ENCODE measurements at places on chromosomes 6 and 20. TPM values are rescaled to one million over a fixed set of nuclear protein-coding genes. Genes with fewer than 3 reads are reported as not detected.
A peak's percentile ranks its signal among the peaks of the same experiment; 100 is the strongest.

EPHA7 gene
- 424 TPM for total RNA-seq

TUBB2B gene
- total RNA-seq, result 67.2 TPM

KHDC1 gene
- total RNA-seq, result 4.5 TPM

GSS gene
- total RNA-seq, result 37.2 TPM

TEAD3 gene
- total RNA-seq, result 44.8 TPM

PPP1R3G gene
- total RNA-seq, result 0.40 TPM

TMEM74B gene
- not detected for total RNA-seq

PRDM13 gene
- total RNA-seq, result not detected

PRSS35 gene
- 24.5 TPM for total RNA-seq

DNA sequence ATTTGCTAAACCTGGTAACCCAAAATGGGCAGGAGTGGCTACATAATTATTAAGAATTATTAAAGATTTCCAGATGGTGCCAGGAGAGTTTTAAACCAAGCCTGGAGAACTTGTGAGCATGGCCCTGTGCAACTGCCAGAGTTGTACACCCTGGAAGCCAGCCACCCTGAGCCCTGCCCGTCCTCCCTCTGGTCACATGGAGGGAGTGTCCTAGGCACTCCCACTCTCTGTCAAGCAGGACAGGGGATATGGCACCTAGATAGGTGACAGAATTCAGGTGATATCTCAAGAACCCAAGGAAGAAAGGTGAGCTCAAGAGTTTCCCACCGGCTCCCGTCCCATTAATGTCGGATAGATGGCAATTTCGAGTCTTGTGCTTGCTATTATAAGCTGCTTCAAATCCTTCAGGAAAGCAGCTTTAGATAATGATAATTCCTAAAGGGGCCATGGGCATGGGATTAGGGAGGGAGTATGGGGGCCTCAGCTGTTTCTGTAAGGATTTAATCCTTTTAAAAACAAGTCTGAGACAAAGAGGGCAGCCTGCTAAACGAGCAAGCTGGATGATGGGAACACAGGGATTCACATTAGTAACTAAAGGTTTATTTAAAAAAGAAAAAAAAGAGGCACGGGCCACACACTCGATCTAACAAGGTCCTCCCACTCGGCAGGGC is 169.1 kb downstream of the BMP7 start:
- peaks cover 31% of the 10 kb centered on the region for H3K27me3 ChIP-seq
- no peak overlapping the region for H3K4me3 ChIP-seq
- no peaks in the 10 kb centered on the region for H3K36me3 ChIP-seq
- no peak overlapping the region for H3K27ac ChIP-seq

DNA sequence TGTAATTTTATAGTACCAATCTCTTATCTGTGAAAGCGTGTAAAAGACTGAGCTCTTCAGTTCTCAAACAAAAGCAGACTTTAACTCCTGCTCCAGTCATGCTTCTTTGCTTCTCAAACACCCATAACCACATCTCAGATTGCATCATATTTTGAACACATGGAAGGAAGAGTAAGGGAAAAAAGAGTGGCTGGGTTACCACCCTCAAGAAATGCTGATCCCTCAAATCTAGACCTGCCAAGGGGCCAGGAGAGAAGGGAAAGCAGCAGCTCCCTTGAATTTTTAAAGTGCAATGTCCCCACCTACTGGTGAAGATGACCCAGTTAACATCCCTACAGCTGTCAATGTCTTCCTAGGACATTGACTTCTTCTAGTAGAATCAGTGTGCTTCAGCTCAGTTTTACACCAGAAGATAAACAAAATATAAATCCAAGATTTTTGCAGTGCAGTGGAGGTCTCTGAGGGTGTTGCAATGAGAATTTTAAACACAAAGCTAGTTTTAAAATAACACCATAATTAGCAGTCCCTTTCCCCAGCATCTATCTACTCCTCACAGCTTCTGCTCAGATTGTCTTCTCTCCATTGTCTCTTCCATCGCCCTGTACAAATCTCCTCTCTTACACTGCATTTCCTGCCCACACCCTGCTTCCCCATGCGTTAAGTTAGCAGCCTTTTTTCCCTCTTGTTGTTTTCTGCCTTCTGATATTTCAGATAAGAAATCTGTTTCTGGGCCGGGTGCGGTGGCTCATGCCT is 22.6 kb upstream of the HLA-DQB2 start:
- H3K27me3 ChIP-seq, result peaks cover 67% of the 10 kb centered on the region
- no peaks in the 10 kb centered on the region for H3K4me1 ChIP-seq
- no peak for DNase-seq

- no peak overlapping the region for H3K4me3 ChIP-seq
- H3K27me3 ChIP-seq, result peaks cover 47% of the 10 kb centered on the region
- no peak overlapping the region for H3K27ac ChIP-seq
- H3K36me3 ChIP-seq, result no peaks in the 10 kb centered on the region
- no peak for DNase-seq
These were observed 6.9 kb upstream of the RSPO3 start for GRCh38 chr6:127111526-127111925.

DNA sequence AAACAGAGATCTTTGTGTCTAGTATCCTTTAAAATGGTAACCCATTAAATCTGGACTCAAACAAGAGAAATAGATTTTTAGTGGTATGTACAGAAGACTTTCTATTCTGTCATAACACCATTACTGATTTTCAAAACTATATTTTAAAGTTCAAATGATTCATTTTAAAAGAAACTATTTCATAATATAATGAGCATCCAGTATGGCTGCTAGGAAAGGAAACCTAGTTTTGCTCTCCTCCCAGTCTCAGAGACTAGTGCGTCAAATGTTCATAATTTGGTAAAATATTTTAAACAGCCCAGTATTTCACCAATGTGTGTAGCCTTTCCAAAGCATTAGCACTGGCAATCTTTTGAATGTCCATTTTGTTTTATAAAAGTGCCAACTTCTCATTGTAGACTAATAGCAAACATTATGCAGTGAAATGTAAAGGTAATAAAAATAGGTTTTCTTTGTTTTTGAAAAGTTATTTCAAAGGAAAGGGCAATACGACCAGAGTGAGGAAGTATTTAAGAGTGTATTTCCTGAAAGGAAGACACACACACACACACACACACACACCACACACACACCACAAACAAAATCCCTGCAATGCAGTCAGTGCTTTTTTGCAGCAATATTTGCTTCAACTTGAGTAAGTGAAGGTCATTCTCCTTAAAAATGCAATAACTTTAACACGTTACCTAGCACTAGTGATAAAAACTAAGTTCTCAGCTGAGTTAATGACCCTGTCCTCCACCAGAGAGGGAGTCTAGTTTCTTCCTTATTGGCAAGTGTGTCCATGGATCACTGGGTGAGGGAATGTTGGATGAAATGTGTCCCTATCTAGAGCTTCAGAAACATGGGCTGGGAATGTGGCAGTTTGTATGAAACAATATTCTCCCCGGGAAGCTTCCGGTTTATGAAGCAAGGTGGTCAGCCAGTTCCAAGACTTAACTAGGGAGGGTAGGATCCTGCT is 4.6 kb downstream of the PPP1R3G start:
- no peak overlapping the region for H3K4me3 ChIP-seq
- no peaks in the 10 kb centered on the region for H3K36me3 ChIP-seq
- no peak overlapping the region for H3K27ac ChIP-seq
- H3K27me3 ChIP-seq, result peaks cover 17% of the 10 kb centered on the region
- no peak for DNase-seq

GRCh38 chr6:114735025-114735735 is 392.4 kb upstream of the HS3ST5 start:
- no peak overlapping the region for H3K4me3 ChIP-seq
- H3K27me3 ChIP-seq, result no peaks in the 10 kb centered on the region
- H3K36me3 ChIP-seq, result no peaks in the 10 kb centered on the region
- H3K4me1 ChIP-seq, result peaks cover 9% of the 10 kb centered on the region
- no peak overlapping the region for H3K27ac ChIP-seq

DNA sequence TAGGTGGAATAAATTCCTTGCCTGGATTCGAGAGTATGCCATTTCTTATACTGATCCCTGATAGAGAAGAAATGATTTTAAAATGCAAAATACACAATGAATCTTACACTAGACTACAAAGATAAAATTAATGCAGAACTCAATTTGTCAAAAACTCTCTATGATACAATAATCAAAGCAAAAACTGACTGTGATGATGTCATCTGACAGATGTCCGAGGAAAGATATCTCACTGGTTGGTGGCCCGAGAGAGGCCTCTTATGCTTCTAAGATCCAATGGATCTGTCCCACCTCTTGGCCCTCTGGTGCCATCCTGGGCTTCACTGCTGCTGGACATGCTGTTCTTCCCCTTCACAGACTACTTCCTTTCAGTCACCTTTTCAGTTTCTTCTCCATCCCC is 14.4 kb upstream of the GSTA4 start:
- H3K4me3 ChIP-seq, result no peak overlapping the region
- no peak overlapping the region for H3K27ac ChIP-seq
- peaks cover 63% of the 10 kb centered on the region for H3K36me3 ChIP-seq

GRCh38 chr20:35285806-35286076 is 1.2 kb upstream of the EIF6 start:
- no peak for DNase-seq
- no peaks in the 10 kb centered on the region for H3K27me3 ChIP-seq
- H3K4me3 ChIP-seq, result peak overlapping the region; percentile 94
- peak overlapping the region; percentile 58 for H3K27ac ChIP-seq
- peaks cover 2% of the 10 kb centered on the region for H3K36me3 ChIP-seq
- peaks cover 25% of the 10 kb centered on the region for H3K4me1 ChIP-seq

DNA sequence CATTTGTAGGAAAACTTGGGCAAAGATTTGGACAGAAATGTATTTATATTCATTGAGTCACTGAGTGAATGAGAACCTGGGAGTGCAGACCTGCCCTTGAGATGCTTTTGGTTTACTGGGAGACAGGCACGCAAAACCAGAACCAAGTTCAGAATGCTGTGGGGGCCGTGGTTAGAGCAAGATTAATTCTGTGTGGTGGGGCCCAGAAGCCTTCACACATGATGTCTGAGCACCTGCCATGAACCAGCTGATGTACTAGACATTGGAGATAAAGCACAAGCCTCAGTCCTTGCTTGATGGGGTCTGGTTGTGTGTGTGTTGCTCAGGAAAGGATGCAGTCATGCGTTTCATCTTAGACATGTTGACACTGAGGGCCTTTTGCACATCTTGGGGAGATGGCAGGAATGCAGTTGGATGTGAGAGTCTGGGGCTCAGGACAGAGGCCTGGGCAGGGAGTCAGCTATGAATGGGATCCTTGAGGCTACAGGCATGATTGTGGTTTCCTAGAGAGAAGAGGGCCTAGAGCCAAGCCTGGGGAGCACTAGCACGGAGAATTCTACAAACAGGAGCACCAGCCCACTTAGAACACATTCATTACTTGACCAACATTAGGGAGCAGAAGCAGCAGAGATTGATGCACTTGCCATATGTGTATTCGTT is 114.3 kb upstream of the TMEM181 start:
- H3K36me3 ChIP-seq, result peaks cover 15% of the 10 kb centered on the region
- no peak overlapping the region for H3K4me3 ChIP-seq
- no peak for DNase-seq
- H3K27me3 ChIP-seq, result no peaks in the 10 kb centered on the region

GRCh38 chr6:19320111-19320581 is 517.0 kb upstream of the ID4 start:
- peaks cover 39% of the 10 kb centered on the region for H3K4me1 ChIP-seq
- no peaks in the 10 kb centered on the region for H3K27me3 ChIP-seq
- peak overlapping the region; percentile 29 for H3K27ac ChIP-seq
- DNase-seq, result no peak

- H3K4me1 ChIP-seq, result no peaks in the 10 kb centered on the region
- H3K36me3 ChIP-seq, result no peaks in the 10 kb centered on the region
- no peak for DNase-seq
- H3K27me3 ChIP-seq, result no peaks in the 10 kb centered on the region
These were observed 84.5 kb upstream of the RALGAPA2 start for GRCh38 chr20:20796766-20797440.

- DNase-seq, result no peak
- peak overlapping the region; percentile 20 for H3K4me3 ChIP-seq
- no peaks in the 10 kb centered on the region for H3K36me3 ChIP-seq
These were observed 14.8 kb downstream of the IGF2R start for GRCh38 chr6:159983641-159984080.

DNA sequence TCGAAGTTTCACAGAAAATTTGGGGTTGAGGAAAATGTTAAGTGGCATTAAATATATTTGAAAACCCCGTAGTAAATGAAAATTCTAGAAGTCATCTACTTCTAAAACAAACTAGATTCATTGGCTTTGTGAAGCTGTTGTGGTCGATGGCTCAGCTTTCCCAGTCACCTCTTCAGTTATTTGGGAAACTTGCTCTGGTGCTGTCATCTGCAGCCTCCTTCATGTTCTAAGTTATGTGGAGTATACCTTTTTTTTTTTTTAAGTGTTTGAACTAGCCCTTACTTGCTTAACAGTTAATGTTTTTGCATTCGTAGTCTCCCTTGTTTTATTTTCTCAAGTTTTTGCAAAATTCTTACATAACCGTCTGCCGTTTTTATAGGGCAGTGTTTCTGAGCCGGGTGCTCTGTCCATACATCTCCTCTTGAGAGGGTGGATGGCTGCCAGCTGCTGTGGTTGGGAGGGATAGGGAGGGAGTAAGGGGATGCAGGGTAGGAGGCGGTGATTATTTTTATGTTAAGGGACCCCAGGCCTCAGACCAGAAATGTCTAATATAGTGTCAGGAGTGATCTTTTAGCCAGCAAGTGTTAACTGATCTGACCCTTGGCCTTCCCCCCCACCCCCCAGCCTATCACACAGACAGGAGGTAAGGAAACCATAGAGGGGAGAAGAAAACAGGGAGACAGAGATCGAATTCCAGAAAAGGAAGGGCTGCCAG is 7.1 kb downstream of the RREB1 start:
- no peaks in the 10 kb centered on the region for H3K36me3 ChIP-seq
- DNase-seq, result peak; percentile 25
- H3K27me3 ChIP-seq, result no peaks in the 10 kb centered on the region
- H3K4me1 ChIP-seq, result peaks cover 52% of the 10 kb centered on the region

- no peak overlapping the region for H3K27ac ChIP-seq
- H3K36me3 ChIP-seq, result no peaks in the 10 kb centered on the region
- H3K4me1 ChIP-seq, result no peaks in the 10 kb centered on the region
- no peak for DNase-seq
These were observed 61.7 kb downstream of the RIPOR3 start for GRCh38 chr20:50629670-50630045.

- H3K27ac ChIP-seq, result no peak overlapping the region
- H3K27me3 ChIP-seq, result no peaks in the 10 kb centered on the region
- DNase-seq, result no peak
- no peak overlapping the region for H3K4me3 ChIP-seq
- H3K36me3 ChIP-seq, result no peaks in the 10 kb centered on the region
These were observed 104.9 kb downstream of the CENPW start for GRCh38 chr6:126444659-126445273.

DNA sequence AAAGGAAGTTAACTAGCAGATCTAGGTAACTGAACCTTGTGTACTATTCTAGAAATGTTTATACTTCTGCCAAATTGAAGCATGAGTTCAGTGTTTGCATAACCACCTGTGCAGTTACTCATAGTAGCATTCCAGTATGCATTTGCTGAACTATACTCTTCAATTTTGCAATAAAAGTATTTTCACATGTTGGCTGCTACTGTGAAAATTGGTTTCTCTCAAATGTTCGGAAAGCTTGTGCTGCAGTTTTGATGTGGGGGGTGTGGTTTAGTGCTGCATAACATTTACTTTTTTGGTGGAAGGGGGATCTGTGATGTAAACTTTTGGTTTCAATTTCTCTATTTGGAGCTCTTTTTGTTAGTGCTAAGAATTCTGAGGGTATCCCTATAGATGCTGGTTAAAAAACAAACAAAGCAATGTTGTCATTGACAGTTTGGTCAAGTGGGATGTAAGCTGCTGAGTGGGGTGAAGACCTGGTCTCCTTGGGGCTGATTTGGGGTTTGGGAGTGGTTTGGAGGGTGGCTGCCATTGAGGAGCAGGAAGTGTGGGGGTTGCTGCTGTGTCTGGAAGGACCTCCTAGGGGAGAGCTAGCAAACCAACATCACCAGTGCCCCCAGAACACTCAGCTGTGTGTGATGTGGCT is 87.8 kb downstream of the CARMIL1 start:
- peaks cover 29% of the 10 kb centered on the region for H3K4me1 ChIP-seq
- no peaks in the 10 kb centered on the region for H3K27me3 ChIP-seq
- H3K4me3 ChIP-seq, result peak overlapping the region; percentile 12
- H3K27ac ChIP-seq, result peak overlapping the region; percentile 68
- DNase-seq, result no peak
